Fibroblast of gingiva (primary cell): ENCODE measurements at places on chromosomes 6 and 20.

- DNase-seq: no peak
Observed at GRCh38 chr6:39310542-39310941, 3.7 kb downstream of the KCNK17 start.

DNA sequence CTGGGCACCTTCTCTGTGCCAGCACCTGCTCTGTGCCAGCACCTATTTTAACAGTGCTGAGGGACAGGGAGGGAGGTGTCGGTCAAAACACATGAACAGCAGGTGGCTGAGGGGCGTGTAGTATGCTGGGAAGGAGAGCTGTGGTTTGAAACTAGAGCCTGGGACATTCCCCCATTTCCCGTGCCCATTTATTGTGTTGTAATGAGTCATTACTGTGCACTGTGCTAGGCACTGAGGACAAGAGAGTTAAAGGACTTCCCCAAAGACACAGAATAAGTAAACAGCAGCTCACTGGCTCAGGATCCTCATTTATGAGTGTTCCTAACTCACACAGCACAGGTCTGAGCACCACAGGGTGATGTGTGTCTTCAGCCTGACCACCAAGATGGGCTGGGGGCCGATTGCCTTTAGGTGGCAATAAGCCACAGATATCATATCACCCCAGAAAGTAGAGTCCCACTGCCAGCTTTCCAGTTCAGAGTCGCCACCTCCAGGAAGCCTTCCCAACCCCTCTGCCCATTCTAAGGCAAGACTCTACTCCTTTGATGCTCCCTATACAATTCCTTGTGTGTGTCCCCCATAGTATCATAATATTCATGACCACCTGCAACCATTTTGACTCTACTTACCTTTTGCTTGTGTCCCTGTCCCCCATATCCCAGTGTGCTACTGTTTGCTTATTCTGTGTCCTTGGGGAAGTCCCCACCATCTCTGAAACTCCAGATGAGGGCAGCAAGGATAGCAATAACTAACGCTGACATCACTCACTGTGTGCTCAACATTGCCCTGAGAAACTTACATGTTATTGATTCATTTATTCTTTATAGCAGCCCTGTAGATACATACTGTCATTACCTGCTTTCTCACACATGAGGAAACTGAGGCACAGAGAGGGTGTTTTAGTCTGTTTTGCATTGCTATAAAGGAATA, 87.3 kb downstream of the TOX2 start:
- no peak for DNase-seq

- peak; percentile 24 for DNase-seq
Observed at GRCh38 chr20:2873747-2874041, 413 bp downstream of the PTPRA start.

DNA sequence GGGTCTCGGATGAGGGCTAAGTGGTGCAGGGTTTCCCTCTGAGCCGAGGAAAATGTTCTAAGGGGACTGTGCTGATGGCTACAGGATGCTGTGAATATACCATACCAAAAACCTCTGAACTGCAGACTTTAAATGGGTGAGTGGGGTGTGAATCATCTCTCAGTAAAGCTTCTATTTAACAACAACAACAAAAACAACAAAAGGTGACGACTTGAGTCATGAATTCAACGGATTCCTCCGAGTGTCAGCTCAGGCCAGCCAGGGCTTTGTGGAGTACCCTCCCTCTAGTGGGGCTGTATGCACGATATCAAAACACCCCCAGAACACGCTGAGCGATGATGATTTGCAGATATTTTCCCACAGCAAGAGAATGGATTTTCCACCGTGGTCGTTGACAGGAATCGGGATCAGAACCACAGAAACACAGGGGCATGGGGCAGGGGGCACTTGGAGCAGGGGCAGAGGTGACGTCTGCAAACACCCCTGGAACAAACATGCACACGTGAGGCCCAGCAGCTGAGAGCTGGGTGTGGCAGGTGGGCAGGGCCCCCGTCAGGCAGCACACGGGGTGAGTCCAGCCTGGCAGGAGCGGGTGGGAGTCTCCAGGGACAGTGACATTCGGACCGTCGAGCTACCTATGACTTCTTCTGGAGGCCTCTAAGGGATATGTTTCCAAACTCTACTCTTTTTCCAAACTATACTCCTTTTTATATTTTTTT, 38.6 kb downstream of the SLC2A4RG start:
- no peak for DNase-seq

- DNase-seq: no peak
Observed at GRCh38 chr6:82525775-82526495, 162.3 kb downstream of the TPBG start.

- DNase-seq: no peak
Observed at GRCh38 chr6:54754406-54754805, 92.2 kb upstream of the FAM83B start.

DNA sequence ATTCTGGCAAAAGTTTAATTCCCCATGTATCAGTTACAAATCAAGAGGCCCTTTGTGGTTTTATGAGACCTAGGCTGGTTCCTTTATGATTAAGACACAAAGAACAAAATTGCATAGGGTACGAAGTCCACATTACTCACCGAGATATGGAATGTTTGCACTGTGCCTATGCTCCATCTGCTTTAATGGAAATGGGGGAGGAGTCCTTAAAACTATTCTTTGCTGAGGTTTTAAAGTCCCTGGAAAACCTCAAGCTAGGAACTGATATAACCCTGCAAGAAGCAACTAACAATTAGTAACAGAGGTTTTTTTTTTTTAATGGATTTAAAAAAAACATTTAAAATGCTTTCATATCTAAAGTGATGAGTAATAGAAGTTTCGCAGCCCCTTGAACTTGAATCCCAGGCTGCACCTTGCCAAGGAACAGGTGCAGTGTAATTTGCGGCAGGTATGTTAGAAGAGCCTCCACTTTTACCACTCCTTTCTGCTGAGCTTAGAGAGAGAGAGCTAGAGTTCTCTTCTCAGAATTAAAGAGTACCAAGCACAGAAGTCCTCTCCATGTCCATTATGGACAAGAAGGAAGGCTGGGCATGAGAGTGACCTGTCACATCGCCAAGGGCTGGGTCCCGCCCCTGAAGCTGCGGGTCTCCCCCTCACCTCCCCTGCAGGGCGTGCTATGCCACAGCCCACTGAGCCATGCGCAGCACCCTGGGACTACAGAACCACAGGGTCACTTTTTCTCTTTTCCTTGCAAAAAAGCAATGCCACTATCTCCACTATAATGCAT, 2.3 kb downstream of the SERPINB1 start:
- peak; percentile 26 for DNase-seq

GRCh38 chr6:143605906-143606521, 71.8 kb upstream of the PHACTR2 start:
- DNase-seq: no peak
